ENCODE measurements at places on chromosomes 1 and 21.

DNA sequence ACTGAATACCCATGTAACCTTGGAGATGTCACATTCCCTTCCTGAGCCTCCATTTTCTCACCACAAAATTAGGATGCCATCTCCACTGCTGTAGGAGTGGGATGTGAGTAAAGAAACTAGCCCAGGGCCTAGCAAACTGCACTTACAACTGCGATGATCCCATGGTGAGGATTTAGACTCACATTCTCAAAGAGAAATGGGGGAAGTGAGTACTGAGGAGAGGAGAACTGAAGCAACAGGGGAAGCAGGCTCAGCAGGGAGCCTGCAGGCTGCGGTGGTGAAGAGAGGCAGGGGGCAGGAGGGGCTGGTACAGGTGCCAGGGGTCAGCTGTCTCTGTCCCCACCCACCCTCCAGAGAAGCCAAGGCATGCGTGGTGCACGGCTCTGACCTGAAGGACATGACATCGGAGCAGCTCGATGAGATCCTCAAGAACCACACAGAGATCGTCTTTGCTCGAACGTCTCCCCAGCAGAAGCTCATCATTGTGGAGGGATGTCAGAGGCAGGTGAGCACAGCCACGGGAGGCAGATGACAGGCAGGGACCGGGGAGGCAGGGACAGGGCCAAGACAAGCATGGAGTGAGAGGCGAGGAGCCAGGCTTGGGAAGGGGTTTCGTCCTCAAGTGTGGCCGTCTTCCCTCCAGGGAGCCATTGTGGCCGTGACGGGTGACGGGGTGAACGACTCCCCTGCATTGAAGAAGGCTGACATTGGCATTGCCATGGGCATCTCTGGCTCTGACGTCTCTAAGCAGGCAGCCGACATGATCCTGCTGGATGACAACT is 16.4 kb upstream of the ATP1A4 start:
- DNase-seq: no peak

GRCh38 chr1:167184081-167184480 is 36.6 kb upstream of the POU2F1 start:
- DNase-seq: no peak

DNA sequence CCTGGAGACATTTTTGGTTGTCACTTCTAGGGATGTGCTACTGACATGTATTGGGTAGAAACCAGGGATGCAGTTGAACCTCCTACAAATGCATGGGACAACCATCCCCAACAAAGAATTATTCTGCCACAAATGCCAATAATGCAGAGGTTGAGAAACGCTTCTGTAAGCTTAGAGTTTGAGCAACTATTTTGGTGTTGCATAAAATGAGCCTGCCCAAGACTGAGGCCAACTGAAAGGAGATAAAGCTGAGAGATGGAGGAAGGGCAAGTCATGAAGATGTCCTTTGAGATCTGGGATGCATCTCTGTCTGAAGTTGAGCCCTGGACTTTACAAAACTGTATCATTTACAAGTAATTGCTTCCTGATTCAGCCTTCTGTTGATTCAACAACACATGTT is 106.9 kb downstream of the KCNJ15 start:
- DNase-seq: no peak

DNA sequence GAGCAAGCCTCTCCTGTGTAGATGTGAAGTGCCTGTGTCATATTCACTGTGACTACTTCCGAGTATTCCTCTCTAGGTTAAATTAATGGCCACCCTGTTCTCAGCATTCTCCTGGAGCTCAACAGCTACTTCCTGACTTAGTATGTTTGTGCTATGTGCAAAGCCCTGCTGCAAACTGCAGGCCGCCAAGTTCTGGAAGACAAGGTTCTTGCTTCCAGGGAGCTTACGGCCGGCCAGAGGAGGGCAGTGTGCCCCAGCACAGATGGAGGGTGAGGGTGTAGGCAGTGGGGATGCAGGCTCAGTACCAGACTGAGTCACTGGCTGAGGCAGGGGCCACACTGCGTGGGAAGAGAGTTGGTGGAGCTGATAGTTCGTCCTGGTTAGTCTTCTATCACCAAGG is 43.2 kb downstream of the ELK4 start:
- DNase-seq: no peak

DNA sequence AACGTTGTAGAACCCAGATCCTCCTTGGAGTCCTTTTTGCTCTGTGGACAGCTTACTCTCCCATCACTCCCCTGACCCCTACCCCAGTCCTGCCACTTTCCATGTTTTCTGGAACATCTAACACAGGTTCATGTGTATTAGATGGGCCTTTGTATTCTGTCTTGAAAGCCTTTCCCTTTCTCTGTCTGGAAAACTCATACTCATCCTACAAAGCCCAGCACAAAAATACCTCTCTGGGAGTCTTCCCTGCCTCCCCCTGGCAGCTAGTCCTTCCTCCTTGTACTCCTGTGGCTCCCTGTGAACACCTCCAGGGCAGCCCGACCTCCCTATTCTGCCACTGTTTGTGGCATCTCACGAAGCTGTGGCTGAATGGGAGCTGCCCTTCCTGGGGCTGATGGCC is 7.8 kb upstream of the HEYL start:
- DNase-seq: no peak

- peak; percentile 37 for DNase-seq
Measured at GRCh38 chr1:165403835-165404482, 41.0 kb downstream of the RXRG start.

DNA sequence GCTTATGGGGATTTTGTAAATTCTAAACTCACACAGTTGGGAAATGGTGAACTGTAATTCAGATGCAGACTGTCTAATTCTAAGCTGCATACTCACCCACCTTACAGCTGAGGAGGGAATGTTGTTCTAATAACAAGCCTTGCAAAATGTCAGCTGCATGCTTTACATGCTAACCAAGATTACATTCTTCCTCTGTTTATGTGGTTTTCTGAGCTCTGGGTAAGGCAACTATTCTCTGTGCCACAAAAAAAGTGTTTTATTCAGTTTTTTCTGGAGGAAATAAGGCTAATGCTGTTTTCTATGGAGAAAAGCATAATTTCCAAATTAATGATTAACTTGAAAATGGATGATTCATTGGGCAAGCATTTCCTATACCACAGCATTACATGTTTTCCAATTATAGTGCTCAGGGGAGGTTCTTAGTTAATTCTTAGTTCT is 64.9 kb downstream of the RGS13 start:
- no peak for DNase-seq

GRCh38 chr1:21341022-21341421 is 50.8 kb upstream of the ECE1 start:
- DNase-seq: no peak

GRCh38 chr21:44695184-44695583 is 1.8 kb upstream of the KRTAP10-12 start:
- no peak for DNase-seq

DNA sequence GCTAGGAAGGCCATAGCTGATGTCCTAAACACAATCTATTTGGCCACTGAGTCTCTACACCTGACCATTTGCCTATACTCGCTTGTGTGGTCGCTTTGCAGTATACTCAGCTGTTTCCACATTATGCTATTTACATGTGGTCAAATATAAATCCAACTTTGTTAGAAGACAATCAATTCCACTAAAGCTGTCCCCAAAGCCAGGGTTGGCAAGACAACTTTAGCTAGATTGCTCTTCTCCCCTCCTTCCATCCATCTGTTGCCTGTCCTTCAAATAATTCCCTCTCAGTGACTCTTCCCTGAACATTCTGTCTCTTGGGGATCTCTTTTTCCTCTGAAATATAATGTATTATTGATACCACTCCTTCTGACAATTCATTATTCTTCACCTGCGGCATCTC is 30.1 kb downstream of the AVPR1B start:
- DNase-seq: no peak

DNA sequence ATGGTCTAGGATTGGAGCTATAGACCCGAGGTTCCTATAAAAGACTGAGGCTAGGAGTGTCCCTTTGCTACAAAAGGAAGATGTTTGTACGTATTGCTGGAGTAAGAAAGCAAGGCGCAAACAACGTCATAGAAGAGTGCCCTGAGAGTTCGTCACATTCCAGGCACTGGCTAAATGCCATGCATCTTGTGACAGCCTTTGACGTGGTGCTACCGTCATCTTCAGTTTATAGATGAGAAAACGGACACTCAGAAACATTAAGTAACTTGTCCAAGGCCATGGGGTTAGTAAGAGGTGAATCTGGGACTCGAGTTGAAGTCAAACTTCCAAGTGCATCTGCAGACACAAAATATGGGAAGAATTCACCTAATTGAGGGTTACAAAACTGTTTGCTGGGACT is 104.2 kb upstream of the SLC45A1 start:
- DNase-seq: no peak

Data from CD4-positive, alpha-beta T cell treated with Interleukin-10 for 1 hour (primary cell).